Inflammatory macrophage treated with lipopolysaccharide for 1 hour (primary cell): ENCODE measurements at places on chromosomes 7 and 10.

GRCh38 chr10:113665352-113665751 is 1.5 kb upstream of the NRAP start:
- no peak for DNase-seq

DNA sequence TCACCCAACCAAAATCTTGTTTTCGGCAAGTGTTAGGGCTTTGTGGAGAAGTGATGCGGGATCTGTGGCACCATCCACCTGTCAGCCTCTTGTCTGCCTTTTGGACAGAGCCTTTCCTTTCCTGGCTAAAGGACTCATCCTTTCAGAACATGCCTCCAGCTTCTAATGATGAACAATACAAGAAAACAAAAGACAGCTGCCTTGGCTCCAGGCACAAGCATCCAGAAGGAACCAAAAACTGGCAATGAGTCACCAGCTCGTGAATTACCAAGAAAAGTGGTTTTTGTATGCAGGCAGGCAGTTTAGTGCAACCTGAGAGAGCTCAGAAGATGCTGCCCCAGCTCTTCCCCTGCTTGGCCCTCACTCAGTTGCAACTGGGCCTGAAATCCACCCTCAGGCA is 84.6 kb upstream of the NAMPT start:
- no peak for DNase-seq

DNA sequence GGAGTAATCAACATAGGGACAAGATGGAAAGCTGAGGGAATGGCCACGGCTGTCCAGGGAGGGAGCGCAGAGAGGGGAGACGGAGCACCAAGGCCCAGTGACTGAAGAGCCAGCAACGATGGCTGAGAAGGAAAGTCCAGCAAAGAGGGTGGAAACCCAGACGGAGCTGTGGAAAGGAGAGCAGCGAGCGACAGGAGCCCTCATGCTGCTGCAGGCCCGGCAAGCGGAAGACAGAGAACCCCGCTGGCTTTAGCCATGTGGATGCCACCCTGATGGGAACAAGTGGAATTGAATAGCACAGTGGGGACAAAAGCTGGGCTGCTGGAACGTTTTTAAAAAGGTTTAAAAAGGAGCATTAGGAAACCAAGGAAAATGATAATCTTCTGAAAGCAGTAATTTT is 82.9 kb upstream of the DDC start:
- DNase-seq = no peak

DNA sequence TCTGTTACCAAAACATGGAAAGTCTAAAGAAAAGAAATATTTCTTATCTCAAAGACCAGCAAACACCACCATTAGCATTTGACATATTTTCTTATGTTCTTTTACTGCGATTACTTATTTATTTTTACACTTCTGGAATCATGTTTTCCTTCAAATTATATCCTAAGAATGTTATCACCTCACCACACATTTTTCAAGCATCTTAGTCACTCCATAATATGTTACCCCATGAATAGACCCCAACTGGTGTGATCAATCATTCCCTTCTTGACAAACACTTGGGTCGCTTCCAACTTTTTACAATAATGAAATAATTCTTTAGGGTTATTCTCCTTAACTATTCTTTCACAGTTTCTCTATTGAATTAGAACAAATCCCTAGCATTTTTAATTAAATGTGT is 67.4 kb downstream of the AMPH start:
- no peak for DNase-seq

DNA sequence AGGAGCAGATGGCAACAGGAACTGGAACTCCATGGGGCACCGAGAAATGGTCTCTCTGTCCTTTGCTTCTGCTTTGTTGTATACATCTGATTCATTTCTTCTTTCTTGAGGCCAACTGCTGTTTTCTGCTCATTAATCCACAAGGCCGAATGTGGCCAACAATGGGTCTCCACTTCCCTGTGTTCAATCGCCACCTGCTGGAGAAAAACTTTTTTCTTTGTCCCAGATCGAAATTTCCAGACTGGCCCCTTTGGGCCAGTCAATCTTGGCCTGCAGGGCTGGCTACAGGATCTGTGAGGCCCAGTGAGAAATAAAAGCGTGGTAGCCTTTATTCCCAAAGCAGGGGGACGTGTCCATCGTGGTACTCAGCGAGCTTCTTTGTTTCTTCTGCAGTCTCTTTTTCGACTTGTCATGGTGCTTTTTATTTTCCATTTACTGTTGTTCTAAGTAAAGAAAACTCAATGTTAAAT is 58.8 kb downstream of the PARP12 start:
- DNase-seq = peak; percentile 80

DNA sequence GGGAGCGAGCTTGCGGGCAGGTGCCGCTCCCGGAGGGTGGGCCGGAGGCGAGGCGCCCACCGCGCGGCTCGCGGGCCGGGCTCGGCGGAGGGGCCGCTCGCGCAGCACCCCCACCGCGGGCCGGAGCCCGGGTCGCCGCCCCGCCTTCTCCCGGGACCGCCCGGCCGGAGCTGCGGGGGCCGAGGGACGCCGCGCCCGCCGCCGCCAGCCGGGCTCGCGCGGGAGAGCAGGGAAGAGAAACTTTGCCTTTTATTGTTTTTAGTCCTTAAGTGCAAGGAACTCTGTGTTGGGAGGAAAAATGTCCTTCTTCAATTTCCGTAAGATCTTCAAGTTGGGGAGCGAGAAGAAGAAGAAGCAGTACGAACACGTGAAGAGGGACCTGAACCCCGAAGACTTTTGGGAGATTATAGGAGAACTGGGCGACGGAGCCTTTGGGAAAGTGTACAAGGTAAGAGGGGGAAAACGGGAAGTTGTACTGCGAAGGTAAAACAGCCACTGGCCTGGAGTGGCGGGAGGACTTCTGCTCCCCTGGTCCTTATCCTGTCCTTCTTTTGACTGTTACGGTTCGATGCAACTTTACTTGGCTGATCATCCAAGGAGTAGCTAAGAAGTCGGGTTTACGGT is 620 bp downstream of the SLK start:
- peak; percentile 51 for DNase-seq

GRCh38 chr7:129055294-129055816 is 444 bp upstream of the TNPO3 start:
- no peak for DNase-seq

GRCh38 chr10:20948686-20949327 is 51.7 kb upstream of the NEBL start:
- no peak for DNase-seq

DNA sequence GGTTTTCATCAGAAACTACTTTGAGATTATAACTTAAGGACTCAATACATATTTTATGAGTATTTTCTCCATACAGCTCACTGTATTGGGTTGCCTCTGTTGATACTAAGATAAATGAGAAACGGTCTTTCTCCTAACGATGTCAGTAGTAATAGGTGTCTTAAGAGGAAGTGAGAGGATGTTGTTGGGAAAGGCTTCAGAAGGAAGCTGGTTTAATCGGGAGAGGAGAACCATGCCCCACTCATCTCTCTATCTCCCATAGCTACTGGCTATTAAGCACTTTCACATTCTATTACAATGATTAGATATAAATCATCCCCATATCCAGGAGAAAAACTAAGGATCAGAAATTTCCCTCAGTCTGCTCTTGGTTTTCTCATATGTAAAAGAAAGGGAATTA is 2.0 kb downstream of the CLEC5A start:
- DNase-seq = peak; percentile 64

GRCh38 chr10:8289186-8289924 is 234.9 kb downstream of the GATA3 start:
- DNase-seq = no peak
